Stimulated activated CD8-positive, alpha-beta memory T cell treated with anti-CD3 and anti-CD28 coated beads, Interleukin-7, amount 100 ng/mL, for 4 hours (primary cell): ENCODE measurements at places on chromosomes 6 and 20.

- no peak for DNase-seq
Observed at GRCh38 chr6:166308769-166309589, 787 bp upstream of the PRR18 start.

- no peak for DNase-seq
Observed at GRCh38 chr20:23782366-23782983, 31.7 kb upstream of the CST1 start.

- no peak for DNase-seq
Observed at GRCh38 chr6:116352515-116353471, 18.0 kb upstream of the DSE start.

- no peak for DNase-seq
Observed at GRCh38 chr6:113529879-113530278, 327.3 kb upstream of the MARCKS start.

GRCh38 chr6:43823879-43824702, 54.1 kb downstream of the VEGFA start:
- DNase-seq: no peak

- DNase-seq: no peak
Observed at GRCh38 chr6:134003542-134003951, 48.9 kb downstream of the SLC2A12 start.

DNA sequence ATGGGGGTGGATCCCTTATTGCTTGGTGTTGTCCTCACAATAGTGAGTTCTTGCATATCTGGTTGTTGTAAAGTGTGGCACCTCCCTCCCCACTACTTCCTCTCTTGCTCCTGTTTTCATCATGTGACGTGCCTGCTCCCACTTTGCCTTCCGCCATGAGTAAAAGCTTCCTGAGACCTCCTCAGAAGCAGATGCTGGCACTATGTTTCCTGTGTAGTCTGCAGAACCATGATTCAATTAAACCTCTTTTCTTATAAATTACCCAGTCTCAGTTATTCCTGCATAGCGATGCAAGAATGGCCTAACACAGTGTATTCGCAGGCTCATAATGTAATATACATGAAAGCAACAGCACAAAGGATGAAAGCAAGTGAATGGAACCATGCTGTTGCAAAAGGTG, 28.4 kb upstream of the ANKRD60 start:
- DNase-seq: no peak

DNA sequence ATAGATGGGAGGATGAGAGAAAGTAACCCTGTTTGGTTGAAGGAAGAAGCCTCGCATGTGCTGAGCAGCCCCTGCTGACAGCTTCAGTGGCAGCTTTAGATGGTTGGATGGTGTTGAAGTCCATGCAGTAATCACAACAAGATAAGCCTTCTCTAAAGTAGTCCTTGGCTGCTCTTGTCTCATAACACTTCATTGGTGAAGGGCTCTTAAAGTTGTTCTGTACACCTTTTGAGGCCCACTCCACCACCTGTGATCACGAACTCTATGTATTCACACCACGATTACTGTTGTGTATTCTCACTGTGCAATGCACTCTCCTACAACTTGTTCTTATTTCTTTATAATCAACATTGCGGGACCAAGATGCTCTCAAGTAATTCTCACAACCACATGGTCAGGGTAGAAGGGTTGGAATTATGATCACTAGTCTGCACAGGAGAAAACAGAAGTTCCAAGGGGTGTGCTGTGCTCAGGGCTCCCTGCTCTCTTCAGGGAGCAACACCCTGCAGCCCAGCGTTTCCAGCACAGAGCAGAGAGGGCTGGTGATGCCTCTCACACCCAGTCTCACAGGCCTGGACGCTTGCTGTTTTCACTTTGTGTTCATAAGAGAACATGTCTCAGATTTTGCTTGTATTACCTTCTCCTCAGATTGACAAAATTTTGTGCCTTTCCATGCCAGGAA, 294.4 kb downstream of the SMOC2 start:
- no peak for DNase-seq
